Naive B cell (primary cell): ENCODE measurements at places on chromosomes 2 and 18.
A peak's percentile ranks its signal among the peaks of the same experiment; 100 is the strongest.

DNA sequence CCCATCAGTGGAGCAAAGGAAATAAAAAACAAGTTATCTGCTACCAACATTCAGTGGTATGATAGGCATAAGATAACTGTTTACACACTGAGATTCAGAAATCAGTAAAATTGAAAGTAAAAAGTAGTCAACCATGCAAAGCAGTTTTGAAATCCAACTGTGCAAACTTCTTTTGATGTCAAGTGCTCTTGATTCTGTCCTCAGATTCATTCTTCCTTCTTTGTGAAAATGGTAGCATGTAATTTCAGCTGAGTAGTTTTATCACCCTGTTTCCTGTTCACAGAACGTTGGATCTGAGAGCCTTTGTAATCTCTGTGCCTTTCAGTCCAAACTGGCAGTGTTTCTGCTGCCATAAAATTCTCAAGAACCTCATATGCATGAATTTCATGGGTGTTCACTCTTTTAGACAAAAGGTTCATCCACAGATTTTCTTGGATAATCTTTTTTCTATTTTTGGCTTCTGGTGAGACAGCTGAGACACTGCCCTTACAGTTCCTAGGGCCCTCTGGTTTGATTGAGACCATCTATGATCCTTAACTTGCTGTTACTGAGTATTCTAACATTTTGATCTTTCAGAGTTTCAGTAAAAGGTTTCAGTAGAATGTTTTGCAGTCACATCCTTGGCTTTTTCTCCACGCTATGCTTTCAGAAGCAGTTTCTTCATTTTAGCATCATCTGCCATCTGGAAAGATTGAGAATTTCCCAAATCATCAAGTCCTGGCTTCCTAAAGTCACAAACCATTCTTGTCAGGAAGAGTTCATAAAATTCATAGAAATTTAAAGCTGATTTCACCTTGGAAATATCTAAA, 272.3 kb upstream of the EPHA4 start:
- DNase-seq = no peak

DNA sequence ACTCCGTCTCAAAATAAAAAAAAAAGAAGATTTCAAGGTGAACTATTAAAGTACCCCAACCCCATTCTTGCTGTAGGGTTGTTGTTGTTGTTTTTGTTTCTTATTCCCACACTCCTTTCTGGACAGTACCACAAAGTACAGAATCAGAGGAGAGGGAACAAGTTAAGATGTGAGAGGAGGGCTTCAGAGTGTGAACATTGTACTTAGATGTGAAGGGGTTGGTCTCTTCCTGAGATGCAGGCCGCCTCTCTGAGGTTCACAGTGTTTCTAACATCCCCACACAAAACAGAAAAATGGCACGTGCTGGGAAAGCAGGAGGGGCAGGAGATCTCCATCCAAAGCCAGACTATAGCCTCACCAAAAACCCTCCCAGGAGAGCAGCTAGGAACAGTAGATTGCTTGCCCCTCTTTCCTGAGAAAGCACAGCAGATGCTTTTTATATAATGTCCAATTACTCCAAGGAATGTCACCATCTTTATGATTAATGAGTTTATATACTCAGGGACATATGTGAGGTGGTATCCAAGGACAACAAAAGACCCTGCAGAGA, 22.6 kb downstream of the ADD2 start:
- DNase-seq = no peak

DNA sequence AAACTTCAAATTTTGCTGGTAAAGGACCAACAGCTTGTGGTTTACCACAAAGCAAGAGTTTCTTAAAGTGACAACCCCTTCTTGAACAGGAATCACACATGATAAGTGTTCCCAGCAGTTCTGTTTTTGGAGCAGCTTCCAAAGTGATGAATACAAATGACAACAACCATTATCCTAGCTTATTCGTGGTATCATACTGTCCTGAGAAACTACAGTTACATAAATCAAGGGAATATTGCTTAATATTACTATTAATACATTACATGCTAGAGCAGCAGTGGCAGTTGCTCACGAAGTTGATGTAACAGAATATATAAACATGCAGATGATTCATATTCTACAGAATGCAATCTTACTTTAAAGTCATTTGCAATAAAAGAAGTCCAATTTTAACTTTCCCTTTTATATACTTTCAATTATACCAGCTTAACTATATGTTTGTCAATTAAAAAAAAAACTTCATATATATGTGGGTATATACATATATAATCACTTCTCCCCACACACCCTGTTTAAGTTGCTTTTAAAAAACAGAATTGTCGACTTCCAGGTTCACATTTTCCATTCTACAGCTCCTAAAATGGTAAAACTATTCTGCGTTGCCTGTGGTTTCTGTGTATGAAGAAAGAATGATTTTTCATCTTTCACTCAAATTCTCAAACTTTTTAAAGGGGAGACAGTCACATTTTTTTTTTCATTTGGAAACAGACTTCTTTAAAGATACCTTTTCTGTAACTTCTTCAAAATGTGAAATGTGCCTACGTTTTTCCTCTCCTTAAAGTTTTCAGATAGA, 713.6 kb downstream of the TDRD15 start:
- no peak for DNase-seq

- no peak for DNase-seq
Observed at GRCh38 chr2:119758881-119759450, 756 bp upstream of the PTPN4 start.

GRCh38 chr2:169478339-169478738, 955 bp upstream of the BBS5 start:
- no peak for DNase-seq

DNA sequence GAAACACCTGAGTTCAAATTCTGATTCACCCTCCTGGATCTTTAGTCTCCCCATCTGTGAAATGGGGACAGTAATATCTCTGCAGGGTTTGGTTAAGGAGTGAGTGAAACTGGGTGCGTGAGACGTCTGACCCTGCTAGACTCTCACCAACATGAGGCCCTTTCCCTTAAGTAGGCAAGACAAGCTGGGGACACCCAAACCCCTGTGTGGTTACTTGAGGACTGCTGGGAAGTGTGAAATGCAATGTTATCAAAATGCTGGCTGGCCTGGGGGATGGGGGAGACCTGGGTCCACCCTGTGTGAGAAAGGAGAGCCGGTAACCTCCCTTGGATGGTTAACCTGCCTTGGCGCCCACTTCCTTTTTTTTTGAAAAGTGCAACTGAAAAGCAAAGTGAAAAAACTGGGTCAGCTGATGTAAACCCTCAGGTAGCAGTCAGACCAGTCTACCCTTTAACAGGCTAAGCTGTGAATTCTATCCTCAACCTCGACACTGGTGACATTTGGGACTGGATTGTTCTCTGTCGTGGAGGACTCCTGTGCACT, 82.3 kb downstream of the INPP5D start:
- peak; percentile 59 for DNase-seq
